ENCODE measurements at places on chromosomes 6 and 20.

DNA sequence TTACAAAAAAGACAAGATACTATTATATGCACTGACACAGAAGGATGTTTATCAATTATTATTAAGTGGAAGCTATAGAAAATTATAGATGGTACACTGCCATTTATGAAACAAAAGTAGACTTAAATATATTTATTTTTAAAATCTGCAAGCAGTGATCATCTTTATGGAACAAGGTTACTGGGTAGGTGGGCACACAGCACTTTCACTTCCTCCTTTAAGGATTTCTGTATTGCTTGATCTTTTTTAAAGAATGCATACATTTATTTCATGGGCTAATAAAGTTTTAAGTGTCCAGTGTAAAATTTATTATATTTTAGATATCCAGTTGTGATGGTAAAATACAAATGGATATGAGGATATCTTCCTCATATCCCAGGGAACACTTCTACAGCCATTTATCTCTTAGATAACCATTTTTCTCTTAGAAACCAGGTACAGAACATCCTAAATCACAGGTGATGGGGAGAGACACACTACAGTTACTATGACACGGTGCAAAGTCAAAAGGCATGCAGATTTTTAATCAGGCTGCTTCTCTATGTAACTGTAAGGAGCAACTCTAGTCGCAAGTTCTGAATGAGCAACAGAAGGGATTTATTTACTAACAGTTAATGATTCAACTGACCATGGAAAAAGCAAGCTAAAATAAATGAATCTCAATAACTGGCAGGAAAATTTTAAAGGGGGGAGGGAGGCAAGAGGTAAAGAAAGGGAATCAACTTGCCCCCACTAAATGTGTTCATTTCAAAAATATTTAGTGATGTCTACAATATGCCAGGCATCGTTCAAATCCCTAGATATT lies 2.2 kb downstream of the FBXL4 start:
- DNase-seq: peak; percentile 49

DNA sequence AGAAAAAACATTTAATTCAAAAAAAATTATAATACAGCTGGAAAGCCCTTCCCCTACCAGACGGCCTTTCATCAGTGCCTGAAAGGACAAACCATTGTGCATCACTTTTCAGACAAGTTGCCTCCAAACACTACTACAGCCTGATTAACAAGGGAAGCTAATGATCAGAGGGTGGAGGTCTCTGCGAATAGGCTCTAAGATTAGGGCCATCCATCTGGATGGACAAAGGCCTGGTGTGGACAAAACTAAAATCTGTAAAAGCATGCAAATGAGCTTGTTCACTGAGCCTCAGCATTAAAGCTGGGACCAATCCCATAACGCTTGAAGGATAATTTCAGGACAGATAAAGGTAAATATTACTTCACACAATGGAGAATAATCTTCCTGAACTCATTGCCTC lies 228.7 kb upstream of the PLN start:
- no peak for DNase-seq

GRCh38 chr6:144449911-144450597 lies 164.9 kb downstream of the UTRN start:
- no peak for DNase-seq

DNA sequence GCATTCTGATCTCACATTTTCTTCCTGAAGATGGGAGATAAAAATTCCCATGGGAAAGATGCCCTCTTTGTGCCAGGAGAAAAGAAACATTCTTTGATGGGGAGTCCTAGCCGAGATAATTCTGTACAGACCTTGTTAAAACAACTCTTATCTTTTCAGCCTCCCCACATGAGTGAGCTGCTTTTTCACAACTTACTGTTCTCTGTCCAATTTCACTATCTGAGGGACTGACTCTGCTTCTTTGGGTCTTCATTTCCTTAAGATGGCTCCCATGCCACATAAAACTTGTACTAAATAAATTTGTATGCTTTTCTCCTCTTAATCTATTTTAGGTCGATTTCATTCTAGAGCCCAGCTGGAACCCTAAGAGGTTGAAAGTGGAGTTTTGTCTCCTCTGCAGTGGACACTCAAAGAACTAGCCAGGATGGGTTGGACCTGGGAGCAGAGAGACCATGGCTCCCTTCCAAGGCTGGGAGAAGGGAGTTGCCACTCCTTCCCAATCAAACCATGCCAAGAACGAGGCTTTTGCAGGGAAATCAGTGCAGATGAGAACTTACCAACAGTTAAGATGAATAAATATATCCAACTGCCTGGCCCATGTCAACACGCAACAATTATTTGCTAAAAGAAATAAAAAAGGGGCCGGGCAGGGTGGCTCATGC lies 285.8 kb upstream of the SULF2 start:
- no peak for DNase-seq

DNA sequence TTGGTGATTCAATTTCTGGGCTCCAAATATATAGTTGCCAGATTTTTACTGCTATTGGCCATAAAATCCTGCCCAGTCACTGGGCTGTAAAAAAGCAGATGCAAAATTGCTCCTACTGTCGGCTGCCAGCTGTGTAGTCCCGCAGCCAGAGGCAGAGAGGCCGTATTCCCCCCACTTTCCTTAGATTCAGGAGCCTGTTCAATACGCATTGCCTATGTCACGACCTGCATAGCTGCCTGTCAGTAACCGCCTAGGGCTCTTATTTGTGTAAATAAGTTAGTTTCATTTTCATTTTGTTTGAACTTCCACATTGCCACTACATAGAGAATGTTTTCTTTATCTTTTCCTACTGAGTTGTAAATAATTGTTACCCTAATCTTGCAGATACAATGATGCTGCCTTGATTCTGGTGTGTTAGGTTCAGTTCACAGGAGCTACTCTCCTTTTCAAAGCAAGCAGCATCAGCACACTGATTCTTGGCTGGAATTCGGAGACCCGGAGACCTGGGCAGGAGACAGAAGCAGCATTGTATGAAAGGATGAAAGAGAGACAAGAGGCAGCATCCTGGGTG lies 46.0 kb upstream of the UST start:
- DNase-seq: no peak

GRCh38 chr20:40902661-40903060 lies 126.0 kb upstream of the TOP1 start:
- no peak for DNase-seq

- no peak for DNase-seq
These were observed 105.2 kb upstream of the BMP2 start for GRCh38 chr20:6662309-6662708.

DNA sequence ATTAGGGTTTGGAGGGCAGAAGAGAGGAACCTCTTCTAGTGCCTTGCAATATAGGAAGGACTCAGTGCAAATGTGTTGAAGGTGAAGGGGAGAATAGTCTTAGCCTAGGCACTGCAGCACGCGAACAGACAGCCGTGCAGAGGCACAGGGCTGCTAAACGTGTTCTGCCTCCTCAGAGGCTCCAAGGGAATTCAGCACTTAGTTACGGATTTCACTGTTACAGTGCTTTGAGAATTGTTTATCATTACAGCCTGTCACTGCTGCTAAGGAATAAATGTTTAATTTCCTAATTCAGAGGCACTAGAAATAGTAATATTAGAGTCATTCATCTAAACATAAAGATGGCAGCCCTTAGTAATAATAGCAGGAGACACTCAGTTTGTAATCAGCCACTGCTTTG lies 116.4 kb upstream of the SLC22A16 start:
- no peak for DNase-seq

- peak; percentile 89 for DNase-seq
These were observed 12.3 kb downstream of the TMEM14B start for GRCh38 chr6:10759884-10760329.

- no peak for DNase-seq
These were observed 275.3 kb downstream of the HIVEP2 start for GRCh38 chr6:142669471-142670351.

- no peak for DNase-seq
These were observed 12.8 kb upstream of the ELOVL5 start for GRCh38 chr6:53361549-53362031.

DNA sequence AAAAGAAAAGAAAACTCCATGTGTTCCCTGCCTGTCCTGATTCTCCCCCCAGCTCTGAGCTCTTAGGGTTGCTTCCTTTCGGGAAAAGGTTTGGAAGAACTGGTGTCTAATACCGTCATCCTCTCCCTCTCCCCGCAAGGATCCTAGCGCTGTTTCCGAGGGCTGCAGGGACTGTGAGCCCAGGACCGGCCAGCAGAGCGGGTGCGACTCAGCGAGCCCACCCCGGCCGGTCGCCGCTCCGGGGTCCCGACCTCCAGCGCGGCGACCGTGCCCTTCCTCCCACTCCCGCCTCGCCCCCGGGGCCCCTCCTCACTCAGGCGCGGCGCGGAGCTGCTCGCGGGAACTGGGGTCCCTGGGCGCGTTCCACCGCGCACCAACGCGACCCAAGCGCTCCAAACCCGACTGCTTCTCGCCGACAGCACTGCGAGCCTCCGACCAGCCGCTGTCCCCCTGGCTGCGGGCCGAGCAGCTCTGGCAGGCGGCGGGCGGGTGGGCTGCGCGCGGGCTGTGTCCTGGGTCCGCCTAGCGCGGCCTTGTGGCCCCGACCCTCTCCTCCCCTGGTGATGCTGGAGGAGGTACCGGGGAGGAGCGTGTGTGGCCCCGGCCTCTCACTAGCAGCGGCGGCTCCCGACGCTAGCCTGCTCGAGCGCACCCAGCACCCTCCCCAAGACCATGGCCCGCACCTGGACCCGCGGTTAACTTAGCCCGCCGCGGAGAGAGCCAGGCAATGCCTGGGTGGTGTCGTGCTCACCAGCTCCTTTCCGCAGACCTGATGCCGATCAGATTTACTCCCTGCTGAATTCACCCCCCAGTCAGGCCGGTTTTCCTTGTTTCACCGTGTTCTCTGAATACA lies at the start of gene PLA2G7:
PLA2G7 (minus strand) TSS at position 509 of the 853 bp plus-strand sequence. CDS start 12,484 bp downstream, outside the sequence.
- DNase-seq: no peak

DNA sequence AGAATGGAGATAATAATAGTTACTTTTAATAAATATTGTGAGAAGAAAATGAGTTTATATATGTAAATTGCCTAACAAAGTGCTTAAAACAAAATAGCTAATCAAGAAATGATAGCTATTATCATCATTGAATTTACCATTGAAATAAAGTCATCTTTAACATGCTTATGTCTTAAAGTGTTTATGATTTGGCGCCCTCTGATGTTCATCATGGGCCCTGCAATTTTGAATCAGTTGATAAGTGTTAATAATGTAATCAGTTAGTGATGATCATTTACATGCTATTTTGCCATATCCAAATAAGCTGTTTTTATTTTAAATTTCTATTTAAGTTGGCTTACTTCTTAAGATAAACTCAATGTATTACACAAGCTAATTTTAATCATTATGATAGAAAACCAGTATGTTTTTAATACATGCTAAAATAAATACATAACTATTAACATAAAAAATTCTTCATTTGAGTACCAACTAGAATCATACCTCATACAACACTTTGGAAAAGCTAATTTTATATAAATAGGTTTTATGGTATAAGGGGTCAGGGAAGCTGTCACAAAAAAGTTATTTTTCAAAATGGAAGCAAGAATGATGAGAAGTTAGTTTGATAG lies 39.2 kb upstream of the TPD52L1 start:
- peak; percentile 52 for DNase-seq

DNA sequence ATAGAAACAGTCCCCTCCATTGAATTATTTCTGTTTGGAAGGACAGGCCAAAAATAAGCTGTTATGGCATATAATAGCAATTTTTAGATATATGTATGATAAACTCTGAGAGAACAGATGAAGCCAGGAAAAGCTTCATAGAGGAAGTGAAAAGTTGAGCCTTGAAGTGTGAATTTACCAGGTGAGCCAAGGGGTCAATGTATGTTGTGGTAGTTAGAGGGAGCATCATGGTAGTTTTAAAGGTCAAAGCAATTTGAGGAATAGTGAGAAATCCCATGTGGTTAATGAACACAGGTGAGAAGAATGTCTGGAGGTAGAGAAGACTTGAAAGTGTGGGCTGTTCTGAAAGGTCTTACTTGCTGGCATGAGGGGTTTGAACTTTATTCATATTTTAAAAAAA lies 47.0 kb downstream of the COL19A1 start:
- DNase-seq: no peak

- DNase-seq: no peak
These were observed 8.9 kb downstream of the STX11 start for GRCh38 chr6:144159223-144159622.

DNA sequence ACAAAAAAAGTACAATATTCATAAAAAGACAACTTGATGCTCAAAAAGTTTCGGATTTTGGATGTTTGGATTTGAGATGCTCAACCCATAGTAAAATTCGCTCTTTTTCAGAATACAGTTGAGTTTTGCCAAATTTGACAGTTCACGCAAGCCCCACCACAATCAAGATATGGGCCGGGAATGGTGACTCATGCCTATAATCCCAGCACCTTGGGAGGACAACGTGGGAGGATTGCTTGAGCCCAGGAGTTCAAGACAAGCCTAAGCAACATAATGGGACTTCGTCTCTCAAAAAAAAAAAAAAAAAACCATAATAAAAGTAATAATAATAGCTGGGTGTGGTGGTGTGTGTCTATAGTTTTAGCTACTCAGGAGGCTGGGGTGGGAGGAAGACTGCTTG lies 51.3 kb downstream of the PHF20 start:
- DNase-seq: no peak

GRCh38 chr6:30819297-30819917 lies 64.9 kb upstream of the DDR1 start:
- peak; percentile 29 for DNase-seq

DNA sequence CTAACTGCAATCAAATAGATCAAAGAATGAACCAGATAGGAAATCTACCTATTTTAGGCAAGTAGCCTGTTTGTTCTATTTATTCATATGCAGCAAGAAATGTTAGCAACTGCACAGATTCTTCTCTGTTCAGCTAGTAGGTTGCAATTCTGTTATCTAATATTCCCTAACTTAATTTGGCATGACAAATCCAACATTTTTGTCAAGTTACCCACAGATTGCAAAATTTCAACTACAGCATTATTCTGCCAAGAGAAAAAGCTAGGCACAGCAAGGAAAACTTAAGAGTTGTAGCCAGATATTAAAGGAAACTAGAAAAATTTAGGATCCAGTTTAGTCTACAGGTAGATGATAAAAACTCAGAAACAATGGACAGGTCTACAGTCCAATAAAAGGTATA lies 104.4 kb upstream of the SYNCRIP start:
- no peak for DNase-seq

DNA sequence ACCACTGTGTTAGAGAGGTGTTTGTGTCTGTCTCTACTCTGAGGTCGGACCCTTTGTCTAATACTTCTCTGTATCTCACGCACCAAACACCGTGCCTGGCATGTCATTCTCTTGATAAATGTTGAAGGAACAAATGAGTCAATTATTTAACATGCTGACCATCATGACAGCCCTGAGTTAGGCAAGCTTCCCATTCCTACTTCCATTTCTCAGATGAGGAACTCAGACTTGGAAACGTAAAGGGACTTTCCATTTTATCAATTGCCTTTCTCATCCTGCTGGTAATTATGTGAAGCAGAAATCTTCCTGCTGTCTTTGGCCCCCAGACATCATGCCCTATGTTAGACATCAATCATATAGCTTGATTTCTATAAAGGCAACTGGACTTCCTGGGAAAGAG lies 227.0 kb upstream of the ECI2 start:
- no peak for DNase-seq

- no peak for DNase-seq
These were observed 77.2 kb upstream of the ARID1B start for GRCh38 chr6:156699935-156700334.

DNA sequence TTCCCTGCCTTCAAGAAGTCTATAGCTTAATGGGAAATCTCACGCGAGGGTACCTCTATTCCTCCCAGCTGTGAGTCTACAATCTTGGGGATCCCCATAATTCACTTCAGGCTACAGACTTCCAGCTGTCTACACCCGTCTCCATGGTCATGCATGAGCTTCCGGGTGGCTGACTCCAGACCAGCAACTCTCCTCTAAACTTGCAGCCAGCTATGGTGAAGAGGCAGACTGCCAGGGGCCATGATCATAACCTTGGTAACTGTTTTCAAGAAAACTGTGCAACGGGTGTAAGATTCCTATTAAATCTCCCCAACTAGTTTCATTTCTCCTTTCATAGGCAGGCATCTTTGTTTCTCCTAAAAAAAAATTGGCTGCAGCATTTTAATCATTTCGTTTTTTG lies 534.4 kb upstream of the CHD6 start:
- no peak for DNase-seq

Measured in RKO (cell line).